Stimulated activated CD4-positive, alpha-beta T cell treated with anti-CD3 and anti-CD28 coated beads, Interleukin-2, amount 100 ng/mL, for 24 hours (primary cell): ENCODE measurements at places on chromosomes 7 and 10.

- DNase-seq = no peak
Observed at GRCh38 chr10:72218325-72218724, 2.2 kb upstream of the ASCC1 start.

- no peak for DNase-seq
Observed at GRCh38 chr7:4633012-4633411, 49.1 kb upstream of the FOXK1 start.

DNA sequence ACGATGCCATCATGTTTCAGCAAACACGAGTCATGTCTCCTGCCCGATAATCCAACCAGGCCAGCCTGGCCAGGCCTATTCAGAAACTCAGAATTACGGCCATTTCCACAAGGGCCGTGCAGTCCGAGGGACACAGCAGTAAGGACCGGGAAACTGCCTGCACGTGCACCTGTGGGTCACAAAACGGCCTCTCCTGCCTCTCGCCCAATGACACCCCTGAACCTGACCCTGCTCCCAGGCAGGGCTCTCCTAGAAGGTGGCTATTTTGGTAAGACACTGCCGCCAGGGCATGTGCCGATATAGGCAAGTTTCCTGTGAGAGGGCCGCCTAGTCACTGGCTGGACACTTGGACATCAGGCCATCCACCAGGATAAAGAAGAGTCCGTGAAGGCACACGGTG lies 196.7 kb downstream of the TCERG1L start:
- no peak for DNase-seq

- no peak for DNase-seq
Observed at GRCh38 chr10:117253908-117254307, 13.0 kb downstream of the SLC18A2 start.

- DNase-seq = no peak
Observed at GRCh38 chr10:125096371-125096770, 64.0 kb downstream of the CTBP2 start.

DNA sequence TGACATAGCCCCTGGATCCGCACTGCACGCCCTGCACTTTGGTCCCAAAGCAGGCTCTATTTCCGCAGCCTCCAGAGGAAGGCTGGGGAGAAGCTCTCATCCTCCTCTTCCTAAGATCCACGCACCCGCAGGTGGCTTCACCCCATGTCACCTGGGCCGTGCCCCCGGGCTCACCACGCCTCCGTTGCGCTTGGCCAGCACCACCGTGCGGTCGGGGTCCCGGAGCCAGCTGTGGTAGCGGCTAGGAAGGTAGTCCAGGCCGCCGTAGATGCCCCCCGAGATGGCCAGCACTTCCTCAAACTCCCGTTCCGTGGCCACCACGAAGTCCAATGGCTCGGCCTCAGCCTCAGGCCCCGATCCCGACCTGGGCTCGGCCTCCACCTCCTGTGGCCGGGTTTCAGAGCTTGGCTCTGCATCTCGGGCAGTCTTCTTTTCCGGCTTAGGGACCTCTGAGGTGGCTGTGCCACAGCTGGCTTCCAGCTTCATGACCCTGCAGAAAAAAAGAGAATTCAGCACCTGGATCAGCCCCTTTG lies 5.7 kb downstream of the NAT16 start:
- no peak for DNase-seq

DNA sequence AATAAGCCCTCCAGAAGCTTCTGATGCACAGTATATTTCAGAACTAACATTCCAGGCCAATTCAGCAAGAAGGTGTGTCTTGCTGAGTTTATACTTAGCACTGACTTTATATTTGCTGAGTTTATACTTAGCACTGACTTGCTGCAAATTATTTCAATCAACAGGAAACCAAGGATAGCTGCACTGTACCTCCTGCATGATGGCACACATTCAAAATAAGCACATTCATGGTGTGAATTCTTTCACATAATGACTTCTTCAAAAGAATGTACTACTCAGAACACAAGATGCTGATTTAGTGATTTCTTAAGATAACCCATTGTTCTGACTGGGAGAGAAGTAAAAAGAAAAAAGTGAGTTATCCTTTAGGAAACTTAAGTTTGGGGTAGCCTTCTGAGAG lies 52.0 kb downstream of the JAZF1 start:
- no peak for DNase-seq

GRCh38 chr10:92091965-92092364 lies 168.4 kb downstream of the BTAF1 start:
- no peak for DNase-seq

DNA sequence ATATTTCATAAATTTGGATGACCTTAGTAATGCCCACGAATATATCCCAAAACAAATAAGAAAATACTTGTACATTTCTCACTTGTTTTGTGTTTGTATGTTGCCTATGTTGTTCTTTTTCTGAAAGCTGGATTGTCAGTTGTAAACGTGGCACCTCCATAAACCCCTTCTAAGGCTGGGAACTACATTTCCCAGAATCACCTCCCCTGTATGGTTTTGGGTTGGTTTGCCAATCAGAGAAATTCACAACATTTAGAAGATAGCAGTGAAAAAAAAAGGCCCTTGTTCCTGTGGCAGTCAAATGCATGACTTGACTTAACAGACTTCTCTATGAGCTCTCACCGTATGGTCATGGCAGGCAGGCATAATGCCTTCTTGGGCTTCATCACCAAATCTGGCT lies 676.3 kb upstream of the STEAP1 start:
- DNase-seq = no peak

DNA sequence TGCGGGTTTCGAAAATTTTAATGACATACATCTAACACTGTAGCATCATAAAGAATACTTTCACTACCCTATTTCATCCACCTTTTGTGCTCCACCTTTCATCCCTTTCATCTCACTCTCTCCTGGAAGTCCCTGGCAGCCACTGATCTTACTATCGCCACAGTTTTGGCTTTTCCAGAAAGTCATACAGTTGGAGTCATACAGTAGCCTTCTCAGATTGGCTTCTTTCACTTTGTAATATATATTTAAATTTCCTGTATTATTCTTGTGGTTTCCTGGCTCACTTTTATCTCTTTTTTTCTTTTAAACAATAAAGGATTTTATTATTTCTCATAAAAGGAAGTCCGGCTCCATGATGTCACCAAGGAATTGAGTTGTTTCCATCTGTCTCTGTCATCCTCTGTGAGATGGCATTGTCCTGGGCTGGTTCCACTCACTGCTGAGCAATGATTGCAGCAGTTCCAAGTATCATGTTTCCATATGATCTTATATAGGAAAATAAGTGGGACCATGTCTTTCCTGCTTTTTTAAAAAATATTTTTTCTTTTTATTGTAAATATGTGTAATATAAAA lies 626.3 kb downstream of the POM121L12 start:
- no peak for DNase-seq

GRCh38 chr7:81447351-81447952 lies 322.4 kb downstream of the HGF start:
- no peak for DNase-seq

DNA sequence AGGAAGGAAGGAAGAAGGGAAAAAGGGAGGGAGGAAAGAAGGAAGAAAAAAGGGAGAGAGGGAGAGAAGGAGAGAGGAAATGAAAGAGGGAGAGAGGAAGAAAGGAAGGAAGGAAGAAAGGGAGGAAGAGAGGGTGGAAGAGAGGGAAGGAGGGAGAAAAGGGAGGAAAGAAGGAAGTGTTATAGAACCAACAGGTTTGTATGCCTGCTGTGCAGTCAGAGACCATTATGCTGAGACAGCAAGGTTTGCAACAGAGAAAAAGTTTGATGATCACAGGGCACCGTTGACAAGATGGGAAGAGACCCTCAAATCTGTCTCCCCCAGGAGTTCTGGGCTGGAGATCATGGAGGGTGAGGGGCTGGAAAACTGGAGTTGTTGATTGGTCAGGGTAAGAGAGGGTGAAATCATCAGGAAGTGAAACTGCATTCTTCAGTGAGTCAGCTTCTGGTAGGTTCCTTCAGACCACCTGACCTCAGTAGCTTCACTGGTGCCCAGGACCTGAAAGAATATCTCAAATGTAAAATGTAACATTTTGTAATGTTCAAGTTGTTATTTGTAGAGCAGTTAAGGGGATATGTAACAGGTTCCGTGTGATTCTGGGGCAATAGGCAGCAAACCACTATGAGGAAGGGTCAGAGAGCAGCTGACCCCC lies 76.3 kb downstream of the JCAD start:
- no peak for DNase-seq

GRCh38 chr7:47407136-47407535 lies 174.8 kb downstream of the TNS3 start:
- no peak for DNase-seq

- no peak for DNase-seq
Observed at GRCh38 chr10:28892818-28893547, 215.7 kb downstream of the BAMBI start.

GRCh38 chr7:7834761-7835160 lies 116.4 kb upstream of the RPA3 start:
- DNase-seq = no peak

GRCh38 chr7:92767437-92767836 lies 68.9 kb downstream of the CDK6 start:
- no peak for DNase-seq

DNA sequence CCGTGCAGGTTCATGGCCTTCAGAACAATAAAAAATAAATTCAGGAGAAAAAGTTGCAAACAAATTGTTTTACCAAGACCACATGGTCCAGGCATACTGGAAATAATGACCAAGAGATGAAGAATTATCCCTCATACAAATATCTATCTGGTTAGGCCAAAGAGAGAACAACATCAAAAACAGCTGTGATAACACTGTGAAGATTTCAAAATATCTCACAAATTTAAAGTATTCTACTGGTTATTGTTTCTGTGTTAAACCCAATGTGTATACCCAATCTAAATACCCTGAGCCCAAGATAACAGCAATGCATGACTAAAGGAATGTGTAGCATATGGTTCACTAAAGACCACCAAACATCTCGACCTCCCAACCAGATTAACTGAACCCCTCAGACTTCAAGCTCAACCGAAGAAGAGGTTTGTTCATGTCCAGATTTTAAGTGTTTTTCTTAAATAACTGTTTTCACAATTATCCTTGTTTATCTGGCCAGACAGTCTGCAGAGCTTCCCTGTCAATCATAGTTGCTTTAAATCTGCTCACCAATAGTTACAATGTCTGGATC lies 10.9 kb downstream of the OR9A2 start:
- DNase-seq = no peak

DNA sequence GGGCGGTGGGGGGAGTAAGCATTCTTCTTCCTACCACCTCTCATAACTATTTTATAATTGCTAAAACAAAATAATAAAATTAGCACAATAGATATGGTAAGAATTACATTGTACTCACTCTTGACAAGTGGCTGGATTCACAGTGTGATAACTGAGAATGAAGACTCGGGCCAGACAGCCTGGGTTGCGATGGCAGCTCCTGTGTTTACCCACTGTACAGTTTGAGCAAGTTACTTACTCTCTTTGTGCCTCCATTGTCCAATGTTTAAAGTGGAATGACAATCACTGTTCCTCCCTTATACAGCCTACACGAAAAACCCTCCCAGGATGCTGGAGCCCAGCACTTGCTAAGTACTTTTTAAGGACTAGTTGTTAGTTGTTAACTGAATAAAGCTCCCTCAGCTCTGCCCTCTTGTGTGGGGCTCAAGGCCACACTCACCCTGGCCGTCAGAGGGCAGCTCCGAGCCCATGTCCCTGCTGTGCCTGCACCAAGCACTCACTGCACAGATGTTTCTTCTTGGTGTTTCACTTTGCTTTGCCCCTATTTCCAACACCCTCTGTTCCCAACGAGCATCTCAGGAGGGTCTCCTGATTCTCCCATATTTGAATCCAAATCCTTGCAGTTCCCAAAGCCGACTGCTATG lies 56.4 kb upstream of the NPS start:
- DNase-seq = no peak
